Activated CD8-positive, alpha-beta T cell treated with anti-CD3 and anti-CD28 coated beads for 36 hours (primary cell): ENCODE measurements at places on chromosomes 13 and 19.
A peak's percentile ranks its signal among the peaks of the same experiment; 100 is the strongest.

DNA sequence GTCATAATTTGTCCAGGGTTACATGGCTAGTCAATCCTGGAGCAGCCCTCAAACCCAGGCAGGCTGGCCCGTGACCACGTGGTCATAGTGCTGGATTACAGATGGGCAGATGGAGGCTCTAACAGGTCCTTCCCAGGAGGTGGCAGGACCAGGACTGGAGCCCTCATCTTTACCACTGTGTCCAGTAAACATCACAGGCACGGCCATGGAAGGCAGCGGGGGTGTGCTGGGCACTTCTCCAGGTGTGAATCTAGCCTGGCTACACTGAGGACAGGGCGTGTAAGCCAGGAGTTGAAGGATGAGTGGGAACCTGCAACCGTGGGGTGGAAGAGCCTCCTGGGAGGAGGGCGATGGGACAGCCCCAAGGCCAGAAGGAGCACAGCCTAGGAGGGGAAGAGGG lies 6.1 kb downstream of the CIC start:
- DNase-seq, result no peak

- DNase-seq, result no peak
These were observed 23.5 kb upstream of the QTRT1 start for GRCh38 chr19:10677751-10678150.

- peak; percentile 45 for DNase-seq
These were observed 3.8 kb upstream of the UQCR11 start for GRCh38 chr19:1609103-1609396.

DNA sequence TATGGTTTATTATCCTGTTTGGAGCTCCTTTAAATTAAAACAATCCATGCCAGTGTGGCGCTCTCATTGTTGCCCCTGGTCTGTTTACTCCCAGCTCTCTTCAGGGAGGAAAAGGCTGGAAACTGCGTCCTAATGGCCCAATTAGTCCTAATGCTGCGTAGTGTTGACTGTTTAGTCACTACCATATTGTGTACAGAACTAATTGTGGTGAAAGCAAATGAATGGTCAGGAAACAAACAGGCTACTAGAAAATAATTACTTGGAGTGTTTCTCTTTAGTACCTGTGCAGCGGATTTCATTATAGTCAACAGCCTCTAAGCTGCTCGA lies 54.5 kb upstream of the MTIF3 start:
- DNase-seq, result no peak

GRCh38 chr19:51466723-51467122 lies 8.5 kb upstream of the SIGLEC8 start:
- no peak for DNase-seq

DNA sequence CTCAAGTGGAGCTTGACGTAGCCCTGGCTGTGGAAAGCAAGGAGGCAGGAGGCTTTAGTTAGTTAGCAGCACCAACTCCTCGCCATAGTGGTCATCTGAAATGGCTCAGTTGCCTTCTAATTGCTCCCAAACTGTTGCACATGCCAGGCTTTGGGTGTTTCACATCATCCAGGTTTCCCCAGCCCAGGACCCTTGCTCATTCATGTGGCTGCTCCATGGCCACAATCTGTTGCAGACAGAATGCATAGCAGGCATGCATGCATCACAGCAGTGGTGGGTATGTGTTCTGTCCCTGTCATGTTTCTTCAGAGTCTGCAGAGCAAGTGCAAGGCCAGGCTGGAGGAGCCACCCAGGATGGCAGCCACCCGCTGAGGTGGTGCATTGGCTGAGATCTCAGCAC lies 407.6 kb downstream of the TSHZ3 start:
- no peak for DNase-seq

- no peak for DNase-seq
These were observed 25.4 kb downstream of the SERP2 start for GRCh38 chr13:44399074-44399473.

DNA sequence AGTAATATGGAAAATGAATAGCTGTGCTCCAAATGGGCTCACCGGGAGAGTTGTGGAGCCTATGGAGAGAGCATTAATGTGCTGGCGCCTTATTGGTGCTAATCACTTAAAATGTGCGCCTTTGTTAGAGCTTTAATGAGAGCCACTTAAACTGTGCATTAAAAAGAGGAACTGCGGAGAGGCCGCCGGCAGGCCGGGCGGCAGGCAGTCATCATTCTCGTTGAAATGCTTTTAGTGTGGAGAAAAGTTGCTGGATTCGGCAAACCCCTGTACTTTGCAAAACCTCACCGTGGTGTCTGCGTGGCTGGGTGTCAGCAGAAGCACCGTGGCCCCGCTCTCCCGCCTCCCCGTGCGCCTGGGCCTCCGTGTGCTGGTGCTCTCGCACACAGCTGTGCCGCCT lies 105.5 kb downstream of the KDM4B start:
- DNase-seq, result no peak

DNA sequence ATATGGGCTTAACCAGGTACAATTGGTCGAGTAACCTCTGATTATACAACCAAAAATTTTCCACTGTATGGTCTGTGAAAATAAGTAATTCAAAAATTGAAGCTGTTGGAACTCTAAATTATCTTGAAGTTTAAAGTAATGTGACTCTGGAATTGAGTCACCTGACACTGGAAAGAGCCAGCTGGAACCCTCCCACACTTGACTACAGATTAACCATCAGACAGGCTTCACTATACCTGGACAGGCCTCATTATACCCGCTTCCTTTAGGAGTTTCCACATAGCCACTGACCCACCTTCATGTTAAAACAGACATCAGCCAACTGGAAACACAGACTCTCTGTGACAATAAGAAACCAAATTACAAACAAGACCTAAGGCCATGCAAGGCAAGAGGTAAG lies 1.3 kb downstream of the ZNF433 start:
- DNase-seq, result no peak

- no peak for DNase-seq
These were observed 11.4 kb downstream of the ALOX5AP start for GRCh38 chr13:30746791-30747190.

- DNase-seq, result peak; percentile 52
These were observed 17.2 kb downstream of the RASA3 start for GRCh38 chr13:114115191-114115671.

- no peak for DNase-seq
These were observed 10.3 kb downstream of the SH3GL1 start for GRCh38 chr19:4390017-4390566.

GRCh38 chr13:36966404-36966803 lies 32.7 kb downstream of the ALG5 start:
- DNase-seq, result no peak

- peak; percentile 52 for DNase-seq
These were observed 161.4 kb downstream of the EFNB2 start for GRCh38 chr13:106373989-106374572.

- no peak for DNase-seq
These were observed 10.1 kb downstream of the ATCAY start for GRCh38 chr19:3890591-3890990.

GRCh38 chr19:54873990-54874389 lies at the start of gene FCAR:
Gene FCAR (plus strand): TSS chr19:54874235. CDS start chr19:54874290, 55 bp downstream.
- no peak for DNase-seq

DNA sequence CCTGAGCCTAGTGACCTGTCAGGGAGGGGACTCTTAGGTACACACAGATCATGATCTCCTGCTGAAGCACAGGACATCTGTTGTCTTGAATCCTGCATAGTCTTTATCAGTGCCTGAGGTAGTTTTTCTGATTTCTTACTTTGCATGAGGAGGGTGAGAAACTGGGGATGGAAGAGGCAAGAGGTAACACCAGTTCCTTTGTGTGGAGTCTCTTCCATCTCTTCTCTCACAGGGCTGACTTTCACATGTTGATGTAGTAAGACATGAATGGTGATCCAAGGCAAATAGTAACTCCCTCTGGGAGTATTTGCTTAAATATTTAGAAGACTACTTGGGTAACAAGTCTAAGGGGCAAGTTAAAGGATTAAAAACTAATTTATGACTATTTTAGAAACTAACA lies 9.5 kb downstream of the NBEA start:
- DNase-seq, result no peak

- no peak for DNase-seq
These were observed 4.8 kb upstream of the ZNF14 start for GRCh38 chr19:19737559-19738332.

GRCh38 chr13:79904581-79904980 lies 423.6 kb downstream of the NDFIP2 start:
- DNase-seq, result no peak

DNA sequence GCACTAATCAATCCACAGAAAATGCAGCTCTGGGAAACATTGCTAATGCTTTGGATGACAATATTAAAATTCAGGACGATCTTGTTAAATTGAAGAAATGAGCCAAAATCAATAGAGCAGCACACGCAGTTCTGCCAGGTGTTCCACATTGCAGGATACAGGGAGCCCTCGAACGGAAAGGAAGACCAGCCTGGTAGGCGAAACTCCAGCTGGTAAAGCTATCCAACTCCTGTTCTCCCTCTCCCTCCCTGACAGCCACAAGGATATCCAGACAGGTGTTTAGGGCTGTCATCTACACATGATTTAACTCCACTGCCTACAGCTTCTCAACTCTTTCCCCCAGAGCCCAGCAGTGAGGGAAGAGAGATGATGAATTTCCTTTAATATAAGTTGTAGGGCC lies 67.7 kb downstream of the EPSTI1 start:
- DNase-seq, result no peak

GRCh38 chr19:45471931-45472562 lies 4.3 kb downstream of the FOSB start:
- no peak for DNase-seq

DNA sequence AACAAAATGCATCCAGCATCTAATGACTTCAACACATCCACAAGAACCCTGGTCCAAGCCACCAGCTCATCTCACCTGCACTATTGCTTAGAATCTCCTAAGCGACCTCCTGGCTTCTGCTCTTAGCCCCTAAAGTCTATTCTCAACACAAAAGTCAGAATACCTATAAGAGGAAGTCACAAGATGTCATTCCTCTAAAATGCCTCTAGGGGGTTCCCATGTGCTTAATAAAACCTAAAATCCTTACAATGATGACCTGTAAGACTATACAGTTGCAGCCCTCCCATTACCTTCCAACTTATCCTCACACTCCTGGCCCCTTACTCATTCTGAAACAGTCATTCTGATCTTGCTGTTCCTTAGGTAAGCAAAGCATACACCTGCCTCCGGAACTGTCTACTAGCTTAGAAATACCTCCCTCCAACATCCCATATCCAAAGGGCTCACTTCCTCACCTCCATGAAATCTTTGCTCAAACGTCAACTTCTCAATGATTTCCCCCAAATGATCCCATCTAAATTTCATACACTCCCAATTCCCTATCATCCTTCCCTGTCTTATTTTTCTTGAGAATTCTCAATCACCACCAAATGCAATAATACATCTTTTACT lies 10.0 kb downstream of the ATP7B start:
- DNase-seq, result no peak

- no peak for DNase-seq
These were observed 149.5 kb downstream of the SLITRK1 start for GRCh38 chr13:83732755-83733154.

DNA sequence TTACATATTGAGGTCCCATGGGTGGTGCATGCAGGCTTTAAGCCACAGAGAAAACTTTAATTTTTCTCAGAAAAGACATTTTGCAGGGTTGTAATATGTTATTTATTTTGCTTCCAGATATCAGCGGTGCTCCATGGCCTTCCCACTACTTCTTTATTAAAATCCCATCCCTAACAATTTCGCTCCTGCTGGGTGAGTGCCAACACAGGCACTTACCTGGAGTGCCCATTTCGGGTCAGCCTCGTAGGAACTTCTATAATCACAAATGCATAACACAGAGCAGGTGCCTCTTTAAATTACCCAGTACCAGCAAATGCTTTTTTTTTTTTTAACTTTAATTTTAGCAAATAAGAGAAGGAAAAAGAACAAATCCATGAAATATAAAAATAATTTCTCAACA lies 86.4 kb downstream of the EFNB2 start:
- DNase-seq, result no peak

DNA sequence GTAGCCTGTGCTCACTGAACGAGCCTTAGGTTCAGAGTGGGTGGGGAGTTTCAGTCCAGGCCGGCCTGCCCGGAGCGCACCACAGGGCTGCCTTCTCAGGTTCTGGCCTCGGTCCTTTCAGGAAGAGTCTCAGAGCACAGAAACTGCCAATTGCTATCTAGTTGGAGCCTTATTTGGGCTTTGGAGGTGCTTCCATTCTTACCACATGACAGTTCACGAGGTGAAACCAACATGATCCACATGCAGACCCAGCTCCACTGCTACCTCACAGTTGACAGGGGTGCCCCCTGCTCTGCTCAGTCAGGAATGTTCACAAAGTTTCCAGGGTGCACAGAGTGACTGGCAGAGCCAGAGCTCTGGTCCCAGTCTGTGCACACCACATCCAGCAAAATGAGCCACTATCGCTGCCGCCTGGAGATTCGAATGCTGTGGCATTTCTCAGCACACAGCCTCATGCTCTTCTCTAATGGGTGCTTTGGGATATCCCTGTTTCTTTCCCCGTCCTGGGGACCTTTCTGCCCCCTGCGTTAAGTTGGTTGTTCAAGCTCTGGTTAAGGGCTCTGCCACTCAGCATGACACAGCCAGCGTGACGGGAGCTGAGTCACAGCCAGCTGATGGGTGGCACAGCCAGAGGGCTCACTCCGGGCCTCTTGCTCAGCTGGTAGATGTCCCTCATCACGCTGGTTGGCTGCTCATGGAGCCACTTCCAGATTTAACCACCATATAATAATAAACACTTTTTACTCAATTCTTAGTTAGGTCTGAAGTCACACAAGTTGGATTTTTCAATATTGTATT lies 7.5 kb upstream of the SACS start:
- no peak for DNase-seq

DNA sequence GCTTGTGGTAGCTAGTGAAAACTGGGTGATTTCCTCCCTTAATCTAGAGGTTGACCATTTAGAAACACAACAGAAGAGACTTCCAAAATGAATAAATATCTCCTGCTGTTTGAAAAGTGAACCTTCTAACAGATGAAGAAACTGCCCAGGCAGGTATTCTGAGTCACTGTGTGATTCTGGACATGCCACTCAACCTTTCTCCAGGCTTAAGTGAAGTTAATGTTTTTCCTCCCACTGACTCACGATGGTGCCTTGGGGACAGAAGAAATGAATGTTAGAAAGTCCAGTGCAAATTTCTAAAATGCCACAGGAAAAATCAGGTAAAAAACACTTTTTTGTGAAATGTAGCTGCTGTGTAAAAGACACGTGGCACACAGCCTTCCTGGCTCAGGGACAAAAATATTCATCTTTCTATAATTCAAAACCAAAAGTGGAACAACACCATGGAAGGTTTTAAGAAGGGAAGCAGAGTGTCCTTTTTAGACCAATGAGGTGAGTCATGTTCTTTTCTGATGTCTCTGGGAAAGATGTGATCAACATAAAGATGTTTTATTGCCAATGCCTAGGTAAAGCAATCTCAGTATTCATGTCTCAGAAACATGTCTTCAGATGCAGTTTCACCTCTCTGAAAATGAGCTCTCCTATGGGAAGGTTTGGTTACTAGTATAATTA lies 9.1 kb downstream of the UBE2L5 start:
- no peak for DNase-seq

- no peak for DNase-seq
These were observed 2.8 kb upstream of the HNRNPM start for GRCh38 chr19:8441725-8442544.
